ENCODE measurements at places on chromosomes 16 and 17.

- no peak for DNase-seq
These were observed 7.1 kb upstream of the ZNF213 start for GRCh38 chr16:3127745-3128144.

DNA sequence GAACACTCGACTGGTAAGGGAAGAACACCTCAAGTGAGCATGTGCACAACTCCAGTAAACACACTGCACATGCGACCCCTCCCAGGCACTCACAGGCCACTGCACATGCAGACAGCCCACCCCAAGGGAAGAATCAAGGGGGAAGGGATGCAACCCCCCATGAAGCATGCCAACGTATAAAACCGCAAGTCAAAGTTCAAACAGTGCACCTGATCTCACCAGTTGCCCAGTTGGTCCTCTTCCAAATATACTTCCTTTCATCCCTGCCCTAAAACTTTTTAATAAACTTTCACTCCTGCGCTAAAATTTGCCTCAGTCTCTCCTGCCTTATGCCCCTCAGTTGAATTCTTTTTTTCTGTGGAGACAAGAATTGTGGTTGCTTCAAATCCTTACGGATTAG lies 51.0 kb upstream of the TOM1L1 start:
- no peak for DNase-seq

DNA sequence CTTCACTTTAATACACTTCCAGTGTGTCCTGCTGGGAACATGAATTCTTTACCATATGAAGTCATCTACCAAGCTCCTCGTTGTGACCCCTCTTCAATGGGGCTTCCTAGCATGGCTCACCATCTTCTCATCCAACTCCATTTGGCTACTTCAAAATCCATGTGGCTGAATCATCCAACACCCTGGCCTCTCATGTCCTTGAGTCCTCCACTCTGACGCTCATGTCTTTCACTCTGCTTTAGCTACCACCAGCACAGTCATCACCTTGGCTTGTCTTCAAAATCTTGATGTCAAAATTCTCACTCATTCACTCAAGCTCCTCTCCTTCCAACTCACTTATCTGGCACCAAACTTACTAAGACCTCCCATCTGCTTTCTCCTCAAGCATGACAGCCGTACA lies 35.8 kb downstream of the AMFR start:
- no peak for DNase-seq

DNA sequence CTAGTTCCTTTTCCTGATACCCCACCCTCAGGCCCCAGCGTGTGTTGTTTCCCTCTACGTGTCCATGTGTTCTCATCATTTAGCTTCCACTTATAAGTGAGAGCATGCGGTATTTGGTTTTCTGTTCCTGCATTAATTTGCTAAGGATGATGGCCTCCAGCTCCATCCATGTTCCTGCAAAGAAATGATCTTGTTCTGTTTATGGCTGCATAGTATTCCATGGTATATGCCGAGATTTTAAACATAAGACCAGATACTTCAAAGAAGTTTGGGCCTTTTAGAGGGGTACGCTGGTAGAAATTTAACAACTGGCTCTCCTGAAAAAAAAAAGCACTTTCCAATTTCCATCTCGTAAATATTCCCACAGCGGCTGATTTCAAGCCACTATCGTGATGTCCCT lies 59.8 kb downstream of the IRF8 start:
- DNase-seq, result no peak

GRCh38 chr16:57720142-57720575 lies 15.4 kb upstream of the KATNB1 start:
- peak; percentile 27 for DNase-seq

GRCh38 chr17:335691-336090 lies 16.9 kb downstream of the RPH3AL start:
- DNase-seq, result no peak

DNA sequence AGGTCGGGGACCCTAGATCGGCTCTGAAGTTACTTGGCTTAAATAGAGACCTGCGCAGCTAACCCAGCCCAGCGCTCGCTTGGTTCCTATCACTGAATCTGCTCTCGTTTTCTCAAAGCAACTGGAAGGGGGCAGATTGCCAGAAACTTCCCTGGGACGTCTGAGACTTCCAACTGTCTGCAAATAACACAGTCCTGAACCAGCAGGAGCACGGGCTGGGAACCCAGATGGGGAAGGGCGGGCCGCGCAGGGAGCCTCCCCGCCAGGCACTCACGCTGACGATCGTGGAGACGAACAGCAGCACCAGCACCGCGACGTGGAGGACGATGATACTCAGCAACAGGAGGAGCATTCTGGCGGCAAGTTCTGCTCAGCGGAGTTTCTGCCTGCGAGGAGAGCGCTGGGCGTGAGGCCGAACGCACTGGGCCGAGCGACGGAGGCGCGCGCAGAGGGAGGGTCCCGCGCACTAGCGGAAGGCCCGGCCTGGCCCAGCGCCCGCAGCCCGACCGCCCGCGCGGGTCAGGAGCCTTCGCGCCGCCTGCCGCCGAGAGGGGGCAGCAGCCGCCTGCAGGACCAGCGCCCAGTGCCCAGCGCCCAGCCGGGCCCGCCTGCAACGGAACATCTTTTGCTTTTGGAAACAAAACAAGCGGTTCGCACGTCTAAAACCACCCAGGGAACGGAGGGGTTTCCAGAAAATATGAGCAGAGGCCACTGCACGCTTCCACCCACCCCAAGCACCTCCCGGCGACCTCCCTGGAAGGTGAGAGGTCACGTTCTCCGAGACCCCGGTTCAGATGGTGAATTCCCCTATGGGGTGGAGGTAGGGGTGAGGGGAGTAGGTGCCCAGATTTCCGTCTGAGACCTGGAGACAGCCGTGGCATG lies 4.5 kb downstream of the PMP22 start:
- DNase-seq, result peak; percentile 5

GRCh38 chr16:83266848-83267553 lies 540.8 kb upstream of the HSBP1 start:
- no peak for DNase-seq

DNA sequence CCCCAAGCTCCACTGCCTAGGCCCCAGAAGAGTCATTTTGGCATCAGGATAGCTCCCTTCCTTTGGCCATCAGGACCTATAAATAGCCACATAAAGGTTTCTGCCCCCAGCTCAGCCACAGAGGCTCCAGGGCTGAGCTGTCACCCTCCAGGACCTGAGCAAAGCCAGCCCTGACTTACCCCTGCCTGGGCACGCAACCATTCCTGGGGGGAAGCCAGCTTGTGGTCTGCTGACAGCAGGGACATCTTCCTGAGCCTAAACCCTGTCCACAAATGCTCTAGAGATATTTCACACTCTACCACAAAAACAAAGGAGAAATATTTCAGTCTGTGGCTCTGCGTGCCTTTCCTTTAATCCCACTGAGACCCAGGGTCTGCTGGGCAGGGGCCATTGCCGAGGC lies 123.7 kb upstream of the CCL2 start:
- no peak for DNase-seq

- no peak for DNase-seq
These were observed 12.7 kb upstream of the FLYWCH1 start for GRCh38 chr16:2898831-2899563.
